ENCODE measurements at places on chromosomes 6 and 20. TPM values are rescaled to one million over a fixed set of nuclear protein-coding genes. Genes with fewer than 3 reads are reported as not detected.

DNA sequence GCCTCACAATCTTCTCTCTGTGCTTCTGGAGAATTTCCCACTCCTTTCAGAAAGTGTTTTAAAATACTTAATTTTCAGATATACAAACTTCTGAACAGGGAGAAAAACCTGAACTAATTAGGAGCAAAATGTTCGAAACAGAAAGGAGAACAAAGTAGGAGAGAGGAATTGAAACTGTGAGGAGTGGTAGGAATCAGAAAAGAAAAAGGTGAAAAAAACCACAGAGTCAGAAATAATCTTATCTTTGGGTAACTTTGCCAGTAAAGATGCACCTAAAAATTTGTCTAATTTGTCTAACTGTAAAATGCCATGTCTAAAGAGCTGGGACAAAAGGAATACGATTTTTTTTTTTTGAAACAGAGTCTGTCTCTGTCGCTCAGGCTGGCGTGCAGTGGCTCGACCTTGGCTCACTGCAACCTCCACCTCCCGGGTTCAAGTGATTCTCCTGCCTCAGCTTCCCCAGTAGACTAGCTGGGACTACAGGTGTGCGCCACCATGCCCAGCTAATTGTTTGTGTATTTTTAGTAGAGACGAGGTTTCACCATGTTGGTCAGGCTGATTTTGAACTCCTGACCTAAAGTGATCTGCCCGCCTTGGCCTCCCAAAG, 4.7 kb upstream of the RIPOR2 start:
- H3K27ac ChIP-seq = peak overlapping the region; percentile 46
- H3K4me1 ChIP-seq = peaks cover 58% of the 10 kb centered on the region
- H3K36me3 ChIP-seq = no peaks in the 10 kb centered on the region
- DNase-seq = no peak

DNA sequence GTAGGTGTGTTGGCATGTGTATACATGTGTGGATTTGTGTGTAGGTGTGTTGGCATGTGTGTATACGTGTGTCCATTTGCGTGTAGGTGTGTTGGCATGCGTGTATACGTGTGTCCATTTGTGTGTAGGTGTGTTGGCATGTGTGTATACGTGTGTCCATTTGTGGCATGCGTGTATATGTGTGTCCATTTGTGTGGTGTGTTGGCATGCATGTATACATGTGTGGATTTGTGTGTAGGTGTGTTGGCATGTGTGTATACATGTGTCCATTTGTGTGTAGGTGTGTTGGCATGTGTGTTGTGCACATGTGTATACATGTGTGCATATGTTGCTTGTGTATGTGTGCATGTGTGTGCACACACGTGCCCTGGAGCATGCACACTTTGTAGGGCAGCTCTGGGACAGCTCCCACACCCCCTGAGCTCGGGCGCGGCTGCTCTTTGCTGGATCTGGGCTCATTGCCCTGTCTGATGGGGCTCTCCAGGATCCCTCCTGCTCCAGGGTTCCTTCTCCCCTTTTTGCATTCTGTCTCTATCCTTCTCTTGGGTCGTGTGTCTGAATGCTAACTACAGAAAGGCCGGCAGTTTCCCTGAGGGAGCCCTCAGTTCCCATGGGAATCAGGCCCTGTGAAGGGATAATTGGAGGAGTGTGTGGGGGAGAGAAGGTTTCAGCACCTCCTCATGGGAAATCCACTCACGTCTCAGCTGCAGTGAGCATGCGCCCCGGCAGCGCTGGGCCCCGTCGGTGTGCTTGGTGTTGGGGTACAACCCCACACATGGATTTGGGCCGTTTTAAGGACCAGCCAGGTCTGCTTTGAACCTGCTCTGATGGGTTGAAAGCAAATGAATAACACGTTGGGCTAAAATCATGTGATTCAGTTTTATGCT, 102.0 kb downstream of the ERMARD start:
- no peak for DNase-seq
- no peaks in the 10 kb centered on the region for H3K27me3 ChIP-seq
- H3K36me3 ChIP-seq = no peaks in the 10 kb centered on the region
- no peak overlapping the region for H3K4me3 ChIP-seq
- no peaks in the 10 kb centered on the region for H3K4me1 ChIP-seq
- no peak overlapping the region for H3K27ac ChIP-seq

DNA sequence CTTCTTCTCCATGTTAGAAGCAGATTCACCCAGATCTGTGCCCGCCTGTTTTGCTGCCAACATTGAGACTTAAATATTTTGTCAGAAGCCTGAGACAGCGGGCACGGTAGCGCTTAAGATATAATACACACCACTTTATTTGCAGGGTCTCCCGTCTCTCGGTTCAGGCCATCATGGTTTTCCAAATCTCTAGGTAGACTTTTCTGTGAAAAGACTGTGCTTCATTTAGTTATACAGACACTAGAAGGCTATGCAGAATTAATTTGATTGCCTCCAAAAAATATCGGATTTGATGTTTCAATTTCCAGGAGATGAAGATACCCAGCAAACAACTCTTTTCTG, 598 bp downstream of the TBP start:
- peak overlapping the region; percentile 96 for H3K27ac ChIP-seq
- no peaks in the 10 kb centered on the region for H3K27me3 ChIP-seq
- H3K4me3 ChIP-seq = peak overlapping the region; percentile 89
- H3K36me3 ChIP-seq = peaks cover 13% of the 10 kb centered on the region
- DNase-seq = no peak
- peaks cover 22% of the 10 kb centered on the region for H3K4me1 ChIP-seq

DNA sequence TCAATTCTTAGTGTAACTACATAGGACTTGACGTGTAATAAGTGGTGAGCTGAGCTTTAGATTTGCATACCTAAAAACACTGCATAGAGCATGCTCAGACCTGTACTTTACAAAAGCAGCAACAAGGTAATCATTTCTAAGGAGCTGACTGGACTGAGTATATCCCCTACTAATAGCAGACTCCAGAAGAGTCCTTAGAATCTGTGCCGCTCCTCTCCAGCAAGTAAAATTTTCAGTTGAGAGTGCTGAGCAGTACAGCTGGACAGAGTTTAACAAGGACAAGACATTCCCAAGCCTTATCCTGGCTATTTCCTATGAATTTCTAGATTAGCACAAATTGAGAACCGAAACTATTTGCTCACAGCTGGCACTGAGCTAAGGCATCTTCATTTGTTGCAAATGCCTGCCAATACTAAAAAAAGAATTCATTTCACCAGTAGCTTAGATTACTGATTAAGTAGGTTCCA, 26.1 kb upstream of the KLHL31 start:
- no peak overlapping the region for H3K4me3 ChIP-seq
- no peak overlapping the region for H3K27ac ChIP-seq
- H3K4me1 ChIP-seq = no peaks in the 10 kb centered on the region

DNA sequence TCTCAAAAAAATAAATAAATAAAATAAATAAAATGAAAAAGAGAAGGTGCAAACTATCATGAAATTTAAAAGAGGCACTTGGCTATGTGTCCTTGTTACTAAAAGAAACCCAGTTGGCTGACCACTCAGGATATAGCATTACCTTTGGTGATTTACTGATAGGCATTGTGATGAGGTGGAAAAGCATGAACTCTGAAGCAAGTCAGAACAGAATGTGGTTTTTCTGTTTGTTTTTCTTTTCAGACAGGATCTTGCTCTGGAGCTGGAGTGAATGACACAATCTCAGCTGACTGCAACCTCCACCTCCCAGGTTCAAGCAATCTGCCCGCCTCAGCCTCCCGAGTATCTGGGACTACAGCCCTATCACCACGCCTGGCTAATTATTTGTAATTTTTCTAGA, 31.9 kb downstream of the ZNF184 start:
- no peaks in the 10 kb centered on the region for H3K27me3 ChIP-seq
- no peak overlapping the region for H3K4me3 ChIP-seq
- no peaks in the 10 kb centered on the region for H3K4me1 ChIP-seq
- no peak for DNase-seq
- no peak overlapping the region for H3K27ac ChIP-seq
- no peaks in the 10 kb centered on the region for H3K36me3 ChIP-seq

GRCh38 chr20:24373372-24373771, 96.1 kb upstream of the SYNDIG1 start:
- H3K4me1 ChIP-seq = no peaks in the 10 kb centered on the region
- no peak overlapping the region for H3K4me3 ChIP-seq
- no peaks in the 10 kb centered on the region for H3K36me3 ChIP-seq
- DNase-seq = no peak
- H3K27me3 ChIP-seq = no peaks in the 10 kb centered on the region

Gene VGLL2
- not detected for polyA plus RNA-seq

GRCh38 chr20:63394069-63394919, 33.1 kb upstream of the CHRNA4 start:
- H3K4me1 ChIP-seq = no peaks in the 10 kb centered on the region
- no peak overlapping the region for H3K27ac ChIP-seq
- no peaks in the 10 kb centered on the region for H3K27me3 ChIP-seq
- H3K4me3 ChIP-seq = no peak overlapping the region
- DNase-seq = no peak
- H3K36me3 ChIP-seq = no peaks in the 10 kb centered on the region

Gene ISM1
- polyA plus RNA-seq = not detected

DNA sequence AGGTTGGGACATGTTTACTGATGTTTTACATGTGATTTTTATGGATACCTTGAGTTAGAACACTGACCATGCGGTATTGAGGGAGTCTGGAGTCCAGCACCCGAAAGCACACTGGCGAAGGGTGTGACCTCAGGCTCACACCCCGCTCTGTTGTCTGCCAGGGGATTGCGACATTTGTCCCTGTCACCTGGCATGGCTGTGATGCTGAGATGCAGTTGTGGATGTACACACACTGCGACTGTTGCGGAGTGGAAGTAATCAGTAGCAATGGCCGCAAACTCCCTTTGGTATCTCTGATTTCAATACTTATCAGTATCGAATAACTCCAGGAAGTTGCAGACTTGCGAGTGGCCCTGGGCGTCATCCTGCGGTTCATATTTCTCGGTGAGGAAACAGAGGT, 43.2 kb downstream of the CDH4 start:
- H3K4me3 ChIP-seq = no peak overlapping the region
- no peak for DNase-seq
- no peak overlapping the region for H3K27ac ChIP-seq
- no peaks in the 10 kb centered on the region for H3K36me3 ChIP-seq
- H3K27me3 ChIP-seq = no peaks in the 10 kb centered on the region
- no peaks in the 10 kb centered on the region for H3K4me1 ChIP-seq

- H3K27ac ChIP-seq = no peak overlapping the region
- no peaks in the 10 kb centered on the region for H3K36me3 ChIP-seq
- no peak overlapping the region for H3K4me3 ChIP-seq
- DNase-seq = no peak
- H3K4me1 ChIP-seq = no peaks in the 10 kb centered on the region
Observed at GRCh38 chr20:61769286-61769832, 296.3 kb downstream of the TAF4 start.

Gene ZNF343
- polyA plus RNA-seq = 1.3 TPM

Gene TFAP2D
- polyA plus RNA-seq = not detected

DNA sequence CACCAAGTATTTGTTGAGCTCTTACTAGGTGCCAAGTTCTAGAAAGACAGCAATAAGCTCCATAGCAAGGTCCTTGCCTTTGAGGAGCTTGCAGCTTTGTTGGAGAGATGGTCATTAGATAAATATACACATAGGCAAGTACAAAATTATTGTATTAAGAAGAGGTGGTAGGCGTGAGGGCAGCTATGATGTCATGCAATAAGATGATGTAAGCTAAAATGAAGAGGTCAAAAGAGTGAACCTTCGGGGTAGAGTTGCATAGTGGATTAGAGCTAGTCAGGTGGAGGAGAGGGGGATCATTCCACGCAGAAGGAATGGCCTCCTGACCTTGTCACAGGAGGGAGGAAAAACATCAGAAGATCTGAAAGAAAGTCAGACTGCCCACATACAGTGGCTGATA, 141.9 kb upstream of the PCSK2 start:
- no peaks in the 10 kb centered on the region for H3K27me3 ChIP-seq
- H3K36me3 ChIP-seq = no peaks in the 10 kb centered on the region
- H3K4me1 ChIP-seq = no peaks in the 10 kb centered on the region
- no peak overlapping the region for H3K27ac ChIP-seq
- DNase-seq = no peak

GRCh38 chr6:33114406-33114805, 38.6 kb downstream of the HLA-DPB1 start:
- H3K27ac ChIP-seq = peak overlapping the region; percentile 30
- peaks cover 17% of the 10 kb centered on the region for H3K27me3 ChIP-seq
- H3K4me3 ChIP-seq = no peak overlapping the region
- no peaks in the 10 kb centered on the region for H3K36me3 ChIP-seq
- H3K4me1 ChIP-seq = peaks cover 53% of the 10 kb centered on the region
- DNase-seq = peak; percentile 54

DNA sequence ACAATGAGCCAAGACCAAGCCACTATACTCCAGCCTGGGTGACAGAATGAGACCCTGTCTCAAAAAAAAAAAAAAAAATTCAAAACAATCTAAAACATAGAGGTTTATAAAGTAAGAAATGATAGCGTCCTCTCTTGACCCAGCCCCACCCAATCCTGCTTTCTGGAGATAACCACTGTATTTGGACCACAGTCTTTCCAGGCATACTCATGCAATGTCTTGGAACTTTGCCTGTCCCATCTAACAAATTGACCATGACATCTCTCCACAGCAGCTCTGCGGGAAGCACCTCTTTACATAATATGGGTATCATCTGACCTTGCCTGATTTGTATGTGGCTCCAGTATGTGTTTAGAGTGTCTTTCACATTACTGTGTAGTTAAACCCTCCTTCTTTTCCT, 9.1 kb upstream of the SHLD1 start:
- H3K27me3 ChIP-seq = no peaks in the 10 kb centered on the region
- no peak for DNase-seq
- H3K4me3 ChIP-seq = no peak overlapping the region
- H3K4me1 ChIP-seq = peaks cover 20% of the 10 kb centered on the region

- peaks cover 71% of the 10 kb centered on the region for H3K36me3 ChIP-seq
- no peaks in the 10 kb centered on the region for H3K27me3 ChIP-seq
- no peak for DNase-seq
- H3K4me3 ChIP-seq = no peak overlapping the region
- H3K4me1 ChIP-seq = peaks cover 82% of the 10 kb centered on the region
Observed at GRCh38 chr20:1566701-1567100, 9.2 kb upstream of the SIRPD start.

DNA sequence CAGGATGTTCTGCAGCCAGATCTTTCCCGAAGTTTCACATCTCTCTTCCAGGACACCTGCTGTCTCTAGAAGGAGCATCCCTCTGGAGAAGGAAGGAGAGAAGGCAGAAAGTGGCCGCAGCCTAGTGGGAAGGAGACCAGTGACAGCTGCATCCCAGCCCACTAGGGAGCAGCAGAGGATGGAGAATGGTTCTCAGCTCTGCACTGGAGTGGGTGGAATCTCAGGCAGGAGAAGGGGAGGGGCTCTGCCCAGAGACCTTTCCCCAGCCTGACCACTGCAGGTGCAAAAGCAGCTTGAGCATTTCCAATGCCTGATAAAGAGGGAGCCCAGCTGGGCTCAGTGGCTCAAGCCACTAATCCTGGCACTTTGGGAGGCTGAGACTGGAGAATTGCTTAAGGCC, 32.3 kb downstream of the NCR2 start:
- no peaks in the 10 kb centered on the region for H3K36me3 ChIP-seq
- no peak overlapping the region for H3K27ac ChIP-seq
- peaks cover 42% of the 10 kb centered on the region for H3K27me3 ChIP-seq

Gene FAXC
- polyA plus RNA-seq = not detected

GRCh38 chr20:50496773-50497385, 13.3 kb upstream of the PTPN1 start:
- H3K27me3 ChIP-seq = no peaks in the 10 kb centered on the region

Measured in CD14-positive monocyte (primary cell).